ENCODE measurements at places on chromosomes 11 and 22. TPM values are rescaled to one million over a fixed set of nuclear protein-coding genes. Genes with fewer than 3 reads are reported as not detected.

- no peak for DNase-seq
- H3K27ac ChIP-seq, result no peak overlapping the region
These were observed 21.0 kb upstream of the TMEM123 start for GRCh38 chr11:102473543-102473942.

- H3K27me3 ChIP-seq, result no peaks in the 10 kb centered on the region
- H3K4me1 ChIP-seq, result no peaks in the 10 kb centered on the region
- no peak for DNase-seq
These were observed 340.5 kb downstream of the TENM4 start for GRCh38 chr11:79100093-79100910.

Gene SLC22A8
- not detected for total RNA-seq

Gene SDF2L1
- total RNA-seq, result 87.2 TPM

Gene NAALAD2
- total RNA-seq, result 0.27 TPM

- no peaks in the 10 kb centered on the region for H3K36me3 ChIP-seq
- no peak for DNase-seq
- no peaks in the 10 kb centered on the region for H3K27me3 ChIP-seq
- no peak overlapping the region for H3K4me3 ChIP-seq
These were observed 1598.1 kb downstream of the FAM181B start for GRCh38 chr11:81135570-81135969.

Gene FBLN1
- total RNA-seq, result 144 TPM
